CD4-positive, alpha-beta T cell treated with Interleukin-6 for 4 hours (primary cell): ENCODE measurements at places on chromosomes 11 and 22.

GRCh38 chr22:21839765-21840140, 27.7 kb downstream of the MAPK1 start:
- no peak for DNase-seq

GRCh38 chr22:30452861-30453260, 19.0 kb downstream of the SEC14L3 start:
- DNase-seq: no peak

GRCh38 chr11:116736763-116737162, 36.0 kb downstream of the BUD13 start:
- DNase-seq: no peak

DNA sequence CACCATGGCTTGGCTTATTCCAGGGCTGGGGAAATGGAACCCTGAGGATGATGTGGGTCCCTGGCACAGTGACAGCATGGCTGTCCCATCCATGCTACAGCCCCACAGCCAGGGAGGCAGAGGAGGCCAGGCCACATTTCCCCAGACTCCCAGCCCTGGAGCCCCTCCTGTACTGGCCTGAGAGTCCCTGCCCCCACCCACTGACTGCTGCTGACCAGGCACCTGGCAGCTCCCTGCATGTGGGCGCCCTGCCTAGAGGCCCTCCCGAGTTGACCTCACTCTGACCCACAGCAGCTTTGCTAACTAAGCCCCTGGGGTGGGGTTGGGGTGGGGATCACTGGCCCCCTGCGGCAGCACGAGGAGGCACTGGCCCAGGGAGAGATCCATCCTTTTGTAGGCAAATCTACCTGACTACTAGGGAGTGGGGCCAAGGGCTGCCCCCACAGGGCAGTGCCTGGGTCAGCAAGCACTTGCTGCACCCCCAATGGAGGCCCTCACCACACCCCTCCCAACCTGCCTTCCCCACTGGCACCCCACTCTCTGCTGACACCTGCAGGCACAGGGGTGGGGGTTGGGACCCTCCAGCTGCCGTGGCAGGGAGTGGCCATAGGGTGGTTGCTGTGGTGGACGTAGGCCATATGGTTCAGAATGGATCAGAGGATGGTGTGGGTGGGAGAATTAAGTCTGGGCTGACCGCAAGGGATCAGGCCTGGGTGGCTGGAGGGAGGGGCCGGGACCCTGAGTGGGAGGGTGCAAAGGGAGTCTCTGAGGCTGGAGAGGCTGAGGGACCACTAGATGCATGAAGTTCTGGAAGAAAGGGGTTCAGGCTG, 17.4 kb downstream of the ARVCF start:
- DNase-seq: no peak

DNA sequence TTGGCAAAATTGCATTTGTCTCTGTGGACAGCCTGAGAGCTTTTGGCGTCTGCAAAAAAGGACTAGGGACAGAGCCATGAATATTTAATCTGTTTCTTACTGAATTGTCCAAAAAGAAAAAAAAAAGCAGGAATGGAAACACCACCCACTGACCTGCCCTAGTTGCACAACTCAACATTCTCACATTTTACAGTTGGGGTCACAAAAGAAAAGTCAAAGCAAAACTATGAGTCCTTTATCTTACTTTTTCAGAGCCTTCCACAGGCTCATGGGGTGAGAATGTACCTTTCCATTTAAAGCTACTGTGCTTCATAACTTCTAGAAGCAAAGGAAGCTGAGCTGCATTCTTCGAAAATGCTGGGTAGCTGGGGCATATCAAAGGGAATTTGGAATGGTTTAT, 225.7 kb downstream of the FAM76B start:
- no peak for DNase-seq

- no peak for DNase-seq
Observed at GRCh38 chr11:850775-851763, 8.4 kb downstream of the TSPAN4 start.

GRCh38 chr11:75689863-75690609, 21.2 kb upstream of the MAP6 start:
- DNase-seq: no peak

DNA sequence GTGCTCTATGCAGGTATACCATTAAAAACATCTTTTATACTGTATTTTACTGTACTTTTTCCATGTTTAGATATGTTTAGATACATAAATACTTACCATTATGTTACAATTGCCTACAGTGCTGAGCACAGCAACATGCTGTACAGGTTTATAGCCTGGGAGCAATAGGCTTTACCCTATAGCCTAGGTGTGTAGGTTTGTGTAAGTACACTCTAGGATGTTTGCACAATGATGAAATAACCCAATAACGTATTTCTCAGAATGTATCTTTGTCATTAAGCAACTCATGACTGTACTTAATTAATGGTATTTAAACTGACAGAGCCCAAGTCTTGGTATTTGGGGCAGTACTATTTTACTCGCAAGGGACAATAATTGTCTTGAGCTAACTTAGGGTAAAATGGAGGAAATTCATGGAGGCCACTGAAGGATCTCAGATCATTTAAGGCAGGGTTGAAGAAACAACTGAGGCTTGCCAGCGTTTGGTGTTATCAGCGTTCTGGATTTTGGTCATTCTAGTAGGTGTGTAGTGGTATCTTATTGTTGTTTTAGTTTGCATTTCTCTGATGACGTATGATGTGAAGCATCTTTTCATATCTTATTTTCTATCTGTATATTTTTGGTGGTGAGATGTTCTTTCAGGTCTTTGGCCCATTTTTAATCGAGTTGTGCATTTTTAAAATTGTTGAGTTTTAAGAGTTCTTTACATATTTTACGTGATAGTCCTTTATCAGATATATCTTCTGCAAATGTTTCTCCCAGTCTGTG, 42.4 kb downstream of the ADAMTS15 start:
- no peak for DNase-seq

DNA sequence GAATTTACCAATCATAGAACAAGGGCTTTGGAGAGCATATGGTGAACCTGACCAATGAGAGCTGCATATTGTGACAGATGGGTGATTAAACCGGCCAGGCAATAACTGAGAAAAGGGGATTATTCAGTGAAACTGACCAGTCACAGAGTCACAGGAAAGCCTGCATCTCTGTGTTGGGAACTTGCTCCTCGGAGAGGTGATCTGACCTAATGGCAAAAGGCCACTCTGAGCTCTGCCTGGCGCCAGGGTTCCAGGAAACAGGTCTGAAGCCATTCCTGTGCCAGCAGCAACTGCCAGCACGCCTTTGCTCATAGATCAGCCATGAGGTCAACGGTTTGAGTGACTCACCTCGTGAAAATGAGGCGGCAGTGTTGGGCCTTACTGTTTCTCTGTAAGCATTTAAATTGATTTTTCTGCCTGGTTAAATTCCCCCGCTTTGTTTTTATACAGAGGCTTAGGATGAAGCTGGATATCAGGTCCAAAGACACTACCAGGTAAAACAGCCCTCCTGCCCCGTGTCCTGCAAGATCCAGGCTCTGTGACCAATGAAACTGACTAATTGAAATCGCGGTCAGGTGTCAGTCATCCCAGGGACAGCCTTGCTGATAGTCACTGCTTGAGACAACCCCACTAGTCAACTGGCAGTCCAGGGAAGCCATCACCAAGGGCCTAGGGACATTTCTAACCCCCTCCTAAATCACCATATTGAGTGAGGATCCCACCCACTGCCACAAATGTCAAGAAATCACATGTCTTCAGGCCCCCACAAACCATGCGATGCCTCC, 35.8 kb upstream of the MYOD1 start:
- DNase-seq: no peak

- no peak for DNase-seq
Observed at GRCh38 chr11:121578251-121578976, 125.6 kb upstream of the SORL1-AS1 start.

DNA sequence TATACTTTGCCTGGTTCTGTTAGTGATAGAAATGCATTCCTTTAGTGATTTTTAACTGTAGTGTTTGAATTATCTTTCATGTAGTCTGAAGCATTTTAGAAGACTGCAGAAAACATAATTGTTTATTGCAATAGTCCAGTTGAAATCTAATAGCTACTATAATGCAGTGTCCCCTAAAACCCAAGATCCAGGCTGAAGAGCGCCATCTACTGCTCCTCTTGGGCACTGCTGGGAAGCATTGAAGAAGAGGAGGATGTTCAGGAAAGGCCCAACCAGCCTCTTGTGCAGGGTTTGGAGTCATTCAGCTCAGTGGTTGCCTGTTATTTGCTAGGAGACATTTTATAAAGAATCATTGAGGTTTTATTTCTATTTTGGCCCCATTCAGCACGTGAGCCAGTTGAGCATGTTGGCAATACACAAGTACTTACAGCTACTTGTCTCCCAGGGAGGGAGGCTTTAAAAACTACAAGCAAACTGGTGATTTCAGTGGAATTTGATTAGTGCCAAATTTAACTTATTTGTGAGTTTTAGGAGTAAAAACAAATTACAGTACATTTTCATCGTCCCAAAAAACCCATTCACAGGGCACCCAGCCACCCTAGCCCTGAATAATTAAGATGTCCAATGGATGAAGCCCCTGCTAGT, 74.9 kb upstream of the HORMAD2 start:
- peak; percentile 67 for DNase-seq

DNA sequence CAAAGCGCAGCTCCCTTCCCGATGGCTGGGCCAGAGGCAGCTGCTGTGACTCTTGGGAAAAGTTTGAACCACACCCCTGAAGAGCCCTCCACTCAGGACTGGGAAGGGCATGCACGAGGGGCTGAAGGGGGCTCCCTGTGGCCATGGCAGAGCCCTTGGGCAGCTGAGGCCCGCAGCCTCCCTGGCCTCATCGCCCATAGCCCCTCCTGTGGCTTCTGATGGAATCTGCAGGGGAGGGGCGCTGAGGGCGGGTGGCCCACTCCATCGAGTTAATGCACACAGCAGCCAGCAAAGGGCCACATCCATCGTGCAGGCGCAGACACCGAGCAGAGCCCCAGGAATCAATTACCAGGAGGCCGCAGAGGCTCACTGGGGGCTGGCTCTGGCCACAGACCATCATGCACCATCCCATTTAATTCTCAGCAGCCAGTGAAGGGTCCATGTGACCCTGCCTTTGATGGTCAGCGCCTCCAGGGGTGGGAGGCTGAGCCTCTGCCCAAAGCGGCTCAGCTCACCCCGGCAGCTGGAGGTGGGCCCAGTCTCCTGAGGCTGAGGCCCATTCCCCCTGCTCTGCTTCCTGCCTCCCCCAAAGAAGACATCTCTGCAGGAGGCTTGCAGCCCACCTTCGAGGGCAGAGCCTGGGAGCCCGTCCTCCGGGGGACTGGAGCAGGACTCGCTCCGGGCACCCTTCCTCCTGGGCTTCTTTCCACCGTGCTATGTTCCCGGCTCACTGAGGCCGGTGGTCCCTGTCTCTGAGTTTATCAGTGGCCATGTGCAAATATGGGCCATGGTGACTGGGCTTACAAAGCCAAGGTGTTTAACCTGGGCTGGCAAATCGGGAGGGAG, 1410.2 kb downstream of the BRD1 start:
- DNase-seq: no peak

GRCh38 chr22:38564669-38565068, 5.3 kb downstream of the DMC1 start:
- DNase-seq: no peak

- no peak for DNase-seq
Observed at GRCh38 chr11:4436411-4436810, 12.7 kb upstream of the OR52K2 start.

- DNase-seq: no peak
Observed at GRCh38 chr11:9973921-9974320, 310.0 kb downstream of the SWAP70 start.

DNA sequence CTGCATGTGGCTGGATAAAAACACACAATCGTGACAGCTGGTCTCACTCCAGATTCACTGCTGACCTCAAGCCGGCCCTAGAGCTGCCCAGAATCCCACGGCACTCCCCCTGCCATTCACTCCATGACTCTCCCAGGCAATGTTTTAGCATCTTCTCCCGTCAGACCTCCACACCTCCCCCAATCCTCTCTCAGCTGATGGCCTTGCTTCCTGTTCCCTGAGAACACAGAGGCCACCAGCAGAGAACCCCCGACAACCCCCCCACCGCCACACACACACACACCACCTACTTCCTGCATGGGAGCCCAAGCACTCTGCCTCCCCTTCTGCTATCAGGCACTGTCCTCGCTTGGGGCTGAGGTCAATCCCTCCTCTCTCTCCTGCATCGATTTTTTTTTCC, 9.3 kb downstream of the TNKS1BP1 start:
- DNase-seq: no peak

GRCh38 chr11:32137869-32138268, 47.0 kb downstream of the RCN1 start:
- DNase-seq: no peak

GRCh38 chr22:50323900-50324299, 2.9 kb downstream of the DENND6B start:
- DNase-seq: no peak

- no peak for DNase-seq
Observed at GRCh38 chr11:86816251-86816726, 15.9 kb downstream of the PRSS23 start.

DNA sequence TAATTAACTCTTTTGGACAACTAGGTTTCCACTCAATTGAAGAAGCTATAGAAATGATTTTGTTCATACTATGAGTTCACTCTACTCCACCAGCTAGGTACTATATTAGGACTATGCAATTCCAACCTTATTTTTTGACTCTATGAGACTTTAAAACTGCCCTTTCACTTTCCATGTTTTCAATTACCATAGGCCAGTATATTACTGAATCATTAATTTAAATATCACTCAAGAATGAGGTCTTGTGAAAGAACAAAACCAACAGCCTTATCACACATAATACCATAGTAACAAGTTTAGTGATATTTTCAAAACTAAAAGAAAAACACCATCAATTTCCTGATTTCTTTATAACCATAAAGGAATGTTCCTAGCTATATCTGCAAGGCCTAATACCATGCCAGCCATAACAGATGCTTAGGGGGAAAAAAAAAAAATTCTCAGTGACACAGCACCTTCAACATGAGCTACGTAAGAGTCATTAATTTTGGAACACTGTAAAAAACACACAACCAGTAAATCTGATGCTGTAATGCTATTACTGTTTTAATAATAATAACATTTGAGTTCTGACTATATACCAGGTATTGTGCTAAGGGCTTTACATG, 6.1 kb downstream of the DCUN1D5 start:
- no peak for DNase-seq

DNA sequence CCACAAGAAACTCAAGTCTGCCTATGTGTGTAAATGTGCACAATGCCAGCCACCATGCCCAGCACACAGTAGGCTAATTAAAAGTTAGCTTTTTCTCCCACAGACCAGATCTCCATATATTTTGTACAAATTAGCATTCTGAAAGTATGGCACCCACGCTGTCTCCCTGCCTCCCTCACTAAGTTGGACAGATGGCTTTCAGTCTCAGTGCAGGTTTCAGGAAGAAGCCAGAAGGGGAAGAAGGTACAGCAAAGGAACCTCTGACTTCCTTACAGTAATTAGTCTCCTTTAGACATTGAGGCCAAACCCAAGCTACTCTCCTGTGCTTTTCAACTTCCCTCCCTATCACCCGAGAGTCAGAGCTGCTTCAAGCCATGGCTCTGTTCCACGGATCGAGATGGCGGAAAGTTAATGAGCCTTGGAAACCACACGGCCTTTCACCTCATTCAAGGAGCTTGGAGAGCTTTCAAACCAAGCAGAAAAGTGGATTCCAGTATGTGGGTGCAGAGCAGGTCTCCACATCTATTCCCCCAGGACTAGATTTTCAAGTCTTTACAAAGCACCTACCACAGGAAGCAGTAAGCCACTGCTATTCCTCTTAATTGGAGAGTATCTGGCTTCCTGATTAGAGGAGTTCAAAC, 221.1 kb upstream of the NARS2 start:
- DNase-seq: no peak
